Pulmonary artery endothelial cell (primary cell): ENCODE measurements at places on chromosomes 1 and 21. TPM values are rescaled to one million over a fixed set of nuclear protein-coding genes. Genes with fewer than 3 reads are reported as not detected.

The RUSC1 gene
- 10.8 and 21.2 TPM in 2 replicates for total RNA-seq

The ZNF648 gene
- total RNA-seq = not detected in 2 replicates

The ATG4C gene
- total RNA-seq = 6.6 and 13.1 TPM in 2 replicates

The OR2T11 gene
- not detected in 2 replicates for total RNA-seq

The PIGR gene
- not detected in 2 replicates for total RNA-seq

The LEPROT gene
- 49.1 and 51.2 TPM in 2 replicates for total RNA-seq

The BARHL2 gene
- not detected in 2 replicates for total RNA-seq

The KRTAP22-2 gene
- not detected in 2 replicates for total RNA-seq

The IL24 gene
- not detected in 2 replicates for total RNA-seq

The ZNF683 gene
- total RNA-seq = not detected in 2 replicates

The RBP7 gene
- total RNA-seq = 0.26 TPM in 1 of 2 replicates, not detected in the other

The SELP gene
- total RNA-seq = 1.8 and 3.3 TPM in 2 replicates

The KLHDC7A gene
- total RNA-seq = not detected in 2 replicates

The RGS16 gene
- total RNA-seq = under 0.01 TPM in 1 of 2 replicates, not detected in the other

The ALPL gene
- 0.13 TPM in 1 of 2 replicates, not detected in the other for total RNA-seq

The AKR7A3 gene
- total RNA-seq = 0.11 and 0.33 TPM in 2 replicates

The TAGLN2 gene
- 487 and 627 TPM in 2 replicates for total RNA-seq

The APCS gene
- total RNA-seq = not detected in 2 replicates

The HES3 gene
- not detected in 2 replicates for total RNA-seq

The ST6GALNAC3 gene
- total RNA-seq = 34.6 and 40.9 TPM in 2 replicates

The PKP1 gene
- total RNA-seq = under 0.01 and 0.04 TPM in 2 replicates

The WDR64 gene
- total RNA-seq = not detected in 2 replicates

The SLC30A10 gene
- under 0.01 TPM in 1 of 2 replicates, not detected in the other for total RNA-seq

The GJA8 gene
- total RNA-seq = not detected in 2 replicates
